ENCODE measurements at places on chromosomes 7 and 10.
A peak's percentile ranks its signal among the peaks of the same experiment; 100 is the strongest.

GRCh38 chr10:58642283-58642682, 129.6 kb downstream of the BICC1 start:
- DNase-seq: no peak

GRCh38 chr7:38057829-38058228, 120.2 kb upstream of the STARD3NL start:
- DNase-seq: no peak

DNA sequence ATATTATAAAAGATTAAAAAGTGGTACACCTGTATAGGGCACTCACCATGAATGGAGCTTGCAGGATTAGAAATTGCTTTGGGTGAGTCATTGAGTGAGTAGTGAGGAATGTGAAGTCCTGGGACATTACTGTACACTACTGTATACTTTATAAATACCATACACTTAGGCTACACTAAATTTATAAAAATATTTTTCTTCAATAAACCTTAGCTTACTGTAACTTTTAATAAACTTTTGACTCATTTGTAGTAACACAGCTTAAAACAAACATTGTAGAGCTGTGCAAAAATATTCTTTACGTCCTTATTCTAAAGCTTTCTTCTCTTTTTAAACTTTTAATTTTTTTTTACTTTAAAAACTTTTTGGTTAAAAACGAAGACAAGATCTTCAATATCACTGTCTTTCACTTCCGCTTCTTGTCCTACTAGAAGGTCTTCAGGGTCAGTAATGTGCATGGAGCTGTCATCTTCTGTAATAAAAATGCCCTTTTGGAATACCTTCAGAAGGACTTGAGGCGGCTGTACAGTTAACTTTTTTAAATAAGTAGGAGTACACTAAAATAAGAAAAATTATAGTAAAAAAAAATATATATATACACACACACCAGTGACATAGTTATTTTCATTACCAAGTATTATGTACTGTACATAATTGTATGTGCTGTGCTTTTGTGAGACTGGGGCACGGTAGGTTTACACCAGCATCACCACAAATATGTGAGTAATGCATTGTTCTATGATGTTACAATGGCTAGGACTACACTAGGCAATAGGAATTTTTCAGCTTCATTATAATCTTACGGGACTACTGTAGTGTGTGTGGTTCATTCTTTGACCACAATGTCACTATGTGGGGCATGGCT, 3.5 kb downstream of the STK31 start:
- no peak for DNase-seq

DNA sequence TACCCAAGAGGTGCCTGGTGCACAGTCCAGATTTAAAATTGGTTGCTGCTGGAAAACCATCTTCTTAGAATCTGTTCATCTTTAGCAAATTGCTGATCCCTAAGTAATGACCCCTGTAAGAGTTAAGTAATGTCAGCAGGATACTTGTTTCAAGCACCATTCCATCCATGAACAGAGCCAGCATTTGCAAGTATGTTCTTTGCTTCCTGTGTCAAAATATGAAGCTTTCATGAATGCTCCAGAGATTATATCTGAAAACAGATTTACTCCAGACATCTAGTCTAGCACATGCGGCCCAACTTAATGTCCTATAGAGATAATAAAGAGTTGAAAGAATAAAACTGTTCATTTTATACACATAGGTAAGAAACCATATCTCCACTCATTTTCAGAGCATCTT, 98.7 kb upstream of the ZNF438 start:
- DNase-seq: no peak

DNA sequence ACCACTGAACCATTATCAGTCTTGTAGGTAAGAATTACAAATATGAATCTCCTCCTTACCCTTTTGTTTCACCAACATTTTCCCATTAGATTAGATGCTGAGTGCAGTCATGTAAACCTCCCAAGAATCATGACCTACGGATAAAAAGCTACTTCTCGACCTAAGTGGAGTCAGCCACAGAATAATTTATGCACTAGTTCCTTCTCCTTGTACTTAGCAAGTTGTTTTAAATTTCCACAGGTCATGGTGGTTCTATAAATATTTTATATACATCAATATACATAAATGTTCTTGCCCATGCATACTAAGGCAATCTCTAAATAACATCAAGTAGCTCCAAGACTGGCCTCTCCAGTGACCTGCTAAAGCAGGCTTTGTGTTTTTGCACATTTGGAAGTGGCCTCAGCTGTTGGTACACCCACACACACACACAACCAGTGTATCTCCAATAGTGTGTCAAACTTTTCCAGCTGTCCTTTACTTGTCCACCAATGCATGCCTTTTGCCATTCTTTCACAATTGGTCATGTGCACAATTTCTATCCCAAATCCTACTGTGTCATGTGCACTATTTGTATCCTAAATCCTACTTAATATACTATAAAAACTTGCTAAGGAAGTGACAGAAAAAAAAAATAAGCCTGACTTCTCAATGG, 21.5 kb downstream of the LMOD2 start:
- no peak for DNase-seq

DNA sequence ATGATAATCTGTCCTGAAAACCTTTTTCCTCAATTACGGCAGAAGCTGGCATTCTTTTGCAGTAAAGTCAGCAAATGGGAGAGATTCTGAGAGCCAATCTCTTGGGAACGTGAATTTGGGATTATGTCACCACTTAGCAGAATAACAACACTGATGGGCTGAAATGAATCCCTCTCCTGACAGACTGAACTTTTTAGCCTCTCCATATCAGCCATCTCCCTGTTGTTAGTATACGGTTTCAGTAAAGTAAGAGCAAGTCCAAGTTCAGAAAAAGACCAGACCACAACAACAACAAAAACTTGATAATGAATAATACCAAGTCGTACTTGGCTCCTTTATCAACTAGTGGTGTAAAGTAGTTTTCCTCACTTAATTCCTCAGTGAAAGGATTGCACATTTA, 1048.8 kb downstream of the GATA3 start:
- DNase-seq: no peak

GRCh38 chr7:16071246-16071857, 350.0 kb downstream of the CRPPA start:
- DNase-seq: peak; percentile 8

- no peak for DNase-seq
Measured at GRCh38 chr7:157462840-157463239, 126.0 kb downstream of the DNAJB6 start.

DNA sequence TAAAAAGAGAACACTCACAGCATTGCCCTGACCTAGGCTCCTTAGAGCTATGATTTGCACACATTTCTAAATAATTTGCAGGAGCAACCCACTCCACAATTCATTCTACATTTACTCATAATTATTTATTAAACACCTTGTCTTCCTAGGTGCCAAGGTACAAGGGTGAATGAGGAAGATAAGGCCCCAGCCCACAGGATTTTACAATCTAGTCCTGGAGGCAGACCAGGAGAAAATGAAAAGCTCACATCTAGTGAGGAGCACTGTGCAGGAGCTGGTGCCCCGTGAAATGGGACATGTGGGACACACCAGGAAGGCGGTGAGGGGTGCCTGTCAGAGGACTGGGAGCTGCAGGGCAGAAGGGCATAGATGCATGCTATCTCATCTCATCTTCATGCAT, 59.7 kb upstream of the LRRC18 start:
- no peak for DNase-seq

DNA sequence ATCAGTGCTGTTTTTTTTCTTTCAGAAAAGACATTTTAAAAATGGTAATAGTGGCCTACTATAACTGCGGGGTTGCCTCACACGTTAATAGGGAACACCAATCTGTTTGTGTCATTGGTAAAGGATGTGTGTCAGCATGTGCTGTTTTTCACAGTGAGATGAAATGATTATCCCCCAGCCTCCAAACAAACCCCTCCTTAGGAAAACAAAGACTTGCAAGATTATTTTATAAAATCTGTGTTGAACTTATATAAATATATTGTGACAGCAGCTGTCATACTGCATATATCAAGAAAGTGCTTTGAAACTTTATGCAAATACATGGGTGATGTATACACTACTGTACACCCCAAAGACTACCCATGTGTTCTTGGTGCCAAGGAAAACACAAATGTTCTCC, 125.8 kb downstream of the BMPER start:
- DNase-seq: no peak

DNA sequence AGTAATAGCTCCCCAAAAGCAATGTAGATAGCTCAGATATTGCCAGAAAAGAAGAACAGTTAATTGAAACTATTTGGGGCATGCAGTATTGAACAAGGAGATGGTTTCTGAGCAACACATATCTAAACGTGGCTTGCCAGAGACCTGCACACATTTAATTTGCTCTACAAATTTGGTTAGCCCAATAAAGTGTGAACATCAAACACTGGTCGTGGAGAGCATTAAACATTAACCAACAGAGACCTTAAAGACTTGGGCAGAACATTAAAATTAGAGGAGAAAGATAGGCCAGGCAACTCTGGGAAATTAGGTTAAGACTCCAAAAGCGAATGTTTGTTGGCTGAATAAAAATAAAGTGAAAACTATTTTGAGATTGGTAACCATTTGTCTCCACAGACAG, 61.6 kb upstream of the ARID5B start:
- DNase-seq: no peak

DNA sequence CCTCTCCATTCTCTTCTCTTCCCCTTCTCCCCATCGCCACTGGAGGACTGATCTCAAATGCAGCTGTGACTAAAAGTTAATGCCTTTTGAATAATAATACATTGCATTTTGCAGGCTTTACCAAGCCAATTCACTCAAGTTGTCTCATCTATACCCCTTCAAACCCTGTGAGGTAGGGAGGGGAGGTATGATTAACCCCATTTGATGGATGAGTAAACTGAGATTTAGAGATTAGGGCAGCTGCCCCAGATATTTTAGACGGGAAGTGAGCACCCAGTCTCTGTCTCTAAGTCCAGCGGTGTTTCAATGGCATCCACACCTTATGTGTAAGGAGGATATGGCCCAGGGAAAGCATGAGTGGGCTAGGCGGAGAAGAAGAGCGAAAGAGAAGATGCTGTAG, 1.1 kb downstream of the CPA5 start:
- DNase-seq: no peak

GRCh38 chr7:17027143-17027788, 145.5 kb upstream of the AGR3 start:
- no peak for DNase-seq

DNA sequence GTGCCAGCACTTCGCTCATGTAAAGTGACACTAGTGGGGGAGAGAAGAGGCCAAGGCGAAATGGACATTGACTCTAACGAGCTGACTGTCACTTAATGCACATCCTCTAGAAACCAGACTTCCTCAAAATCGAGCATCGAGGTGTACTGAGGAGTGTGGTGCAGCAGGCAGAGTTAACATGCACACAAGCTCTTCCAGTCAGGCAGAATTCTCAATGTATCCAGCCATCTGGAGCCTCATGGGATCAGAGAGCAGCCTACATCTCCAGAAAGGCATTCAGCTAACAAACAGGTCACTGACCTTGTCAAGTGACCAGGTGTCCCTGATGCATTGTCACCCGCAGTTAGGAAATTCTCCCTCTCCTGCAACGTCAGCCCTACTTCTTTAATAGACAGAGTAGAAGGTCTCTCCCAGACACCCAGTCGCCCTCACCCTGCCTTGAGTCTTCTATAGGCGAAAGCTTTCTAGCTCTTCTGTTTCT, 259.8 kb upstream of the AOAH start:
- DNase-seq: no peak

DNA sequence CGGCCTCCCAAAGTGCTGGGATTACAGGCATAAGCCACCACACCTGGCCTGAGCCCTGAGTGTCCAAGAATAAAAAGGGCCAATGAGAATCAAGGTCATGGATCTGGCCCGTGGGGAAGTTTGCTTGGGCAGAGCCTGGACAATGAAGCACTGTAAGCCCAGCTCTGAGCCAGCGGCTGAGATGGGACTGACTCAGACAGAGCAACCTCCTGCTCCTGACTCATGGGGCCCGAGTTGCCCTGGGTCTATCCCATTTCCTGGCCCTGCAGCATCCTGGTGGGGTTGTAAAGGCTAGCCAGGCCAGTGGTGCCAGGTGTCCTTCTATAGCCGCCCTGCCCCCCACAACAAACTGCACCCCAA, 5.2 kb upstream of the MYH16 start:
- DNase-seq: no peak

DNA sequence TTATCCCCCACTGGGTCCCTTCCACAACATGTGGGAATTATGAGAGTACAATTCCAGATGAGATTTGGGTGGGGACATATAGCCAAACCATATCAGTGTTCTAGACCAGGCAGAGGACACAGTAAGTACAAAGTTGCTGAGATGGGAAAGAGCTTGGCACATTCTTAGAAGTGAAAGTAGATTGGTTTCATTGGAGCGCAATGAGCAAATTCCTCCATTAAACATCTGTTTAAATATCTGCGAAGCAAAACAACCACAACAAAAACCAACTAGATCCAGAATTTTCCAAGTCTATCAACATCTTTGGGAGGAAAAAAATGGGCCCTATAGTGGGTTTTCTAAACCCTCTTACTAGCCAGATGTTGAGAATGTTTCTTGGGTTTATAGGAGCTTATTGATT, 80.0 kb upstream of the STEAP1B start:
- no peak for DNase-seq

- no peak for DNase-seq
Measured at GRCh38 chr7:158194365-158194900, 393.2 kb downstream of the PTPRN2 start.

DNA sequence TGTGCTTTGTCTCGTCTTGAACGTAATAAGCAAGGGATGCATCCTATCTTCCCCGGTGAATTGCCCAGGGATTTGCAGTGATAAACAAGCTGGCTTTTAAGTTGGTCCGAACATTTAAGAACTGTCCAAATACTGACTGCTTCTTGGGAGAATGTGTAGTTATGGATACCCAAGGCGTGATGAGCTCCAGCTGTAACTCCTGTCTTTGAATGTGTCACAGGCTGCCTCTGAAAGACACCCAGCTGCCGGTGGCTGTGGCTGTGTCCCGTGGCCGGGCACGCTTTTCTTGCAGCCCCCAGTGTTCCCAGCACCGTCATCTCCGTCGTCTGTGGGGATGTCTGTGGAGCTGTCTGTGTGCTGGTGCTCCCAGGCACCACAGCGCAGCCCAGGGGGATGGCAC, 118.1 kb downstream of the GLRX3 start:
- DNase-seq: no peak

DNA sequence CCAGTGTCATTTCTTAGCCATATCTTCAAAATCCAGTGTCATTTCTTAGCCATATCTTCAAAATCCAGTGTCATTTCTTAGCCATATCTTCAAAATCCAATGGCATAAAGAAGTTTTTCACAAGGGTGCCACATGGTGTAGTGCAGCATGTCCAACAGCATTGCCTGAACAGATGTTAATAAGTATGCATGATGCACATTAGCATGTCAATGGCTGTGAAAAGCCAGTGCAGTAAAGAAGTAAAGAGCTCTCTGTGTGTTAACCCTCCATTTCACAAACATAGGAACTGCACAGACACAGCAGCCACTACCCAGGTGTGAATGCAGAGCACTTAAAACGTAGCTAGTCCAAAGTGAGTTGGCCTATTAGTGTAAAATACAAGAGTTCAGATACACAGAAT, 89.8 kb downstream of the GNAI1 start:
- no peak for DNase-seq

- no peak for DNase-seq
Measured at GRCh38 chr7:108132551-108133265, 2.5 kb upstream of the LAMB4 start.
